ENCODE measurements at places on chromosomes 16 and 17.

DNA sequence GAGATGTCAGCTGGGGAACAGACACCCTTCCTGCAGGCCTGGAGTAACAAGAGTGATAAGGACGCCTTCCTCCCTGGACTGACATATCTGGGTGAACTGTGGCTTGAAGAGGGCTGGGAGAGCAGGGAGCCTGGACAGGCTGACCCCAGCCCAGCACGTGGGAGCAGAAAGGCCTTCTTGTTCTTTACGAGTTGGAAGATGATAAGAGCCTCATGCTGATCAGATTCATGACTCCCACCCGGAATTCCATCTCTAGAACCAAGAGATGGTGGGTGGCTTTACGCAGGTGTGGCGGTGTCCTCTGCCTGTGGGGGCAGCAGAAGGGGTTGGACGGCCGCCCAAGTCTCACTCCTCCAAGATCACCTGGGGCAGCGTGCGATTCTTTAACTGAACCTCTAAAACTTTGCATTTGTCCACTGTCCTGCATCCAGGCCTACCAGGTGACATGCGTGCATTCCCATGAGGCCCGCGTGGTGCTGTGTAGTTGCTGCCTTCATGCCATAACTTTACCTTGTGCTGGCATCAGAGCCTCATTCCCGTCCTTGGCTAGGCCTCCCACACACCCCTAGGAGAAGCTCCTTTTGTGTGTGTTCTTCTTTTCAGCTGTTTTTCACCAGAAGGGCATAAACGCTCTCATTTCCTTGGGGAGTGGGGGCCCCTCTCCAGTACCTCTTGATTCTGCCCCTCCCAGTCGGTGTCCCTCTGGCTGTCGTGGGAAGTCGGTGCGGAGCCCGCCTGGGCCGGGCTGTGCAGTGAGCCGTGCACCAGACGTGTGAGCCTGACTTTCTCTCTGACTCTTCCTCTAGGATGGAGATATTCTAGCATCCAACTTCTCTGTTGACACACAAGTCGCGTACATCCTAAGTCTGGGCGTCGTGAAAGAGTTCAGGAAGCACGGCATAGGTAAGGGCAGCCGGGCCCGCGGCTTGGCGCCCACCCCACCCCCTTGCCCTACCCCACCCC, 13.3 kb downstream of the C16orf90 start:
- DNase-seq, result no peak

DNA sequence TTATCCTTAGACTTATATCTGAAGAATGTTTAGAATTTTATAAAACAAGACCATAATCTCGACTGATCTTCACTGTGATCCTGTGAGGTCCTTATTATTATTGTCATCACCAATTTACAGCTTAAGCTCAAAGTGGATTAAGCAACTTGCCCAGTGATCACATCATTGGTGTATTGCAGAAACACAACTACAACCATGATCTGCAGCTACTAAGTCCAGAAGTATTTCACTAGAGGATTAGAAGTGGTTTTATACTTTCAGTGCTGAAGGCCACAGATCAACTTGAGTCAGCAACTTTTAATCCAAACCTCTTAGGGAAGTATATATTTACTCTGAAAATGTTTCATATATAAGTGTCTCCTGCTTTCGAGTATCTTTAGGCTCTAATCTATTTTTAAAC, 624.3 kb upstream of the SOX9 start:
- peak; percentile 96 for DNase-seq

DNA sequence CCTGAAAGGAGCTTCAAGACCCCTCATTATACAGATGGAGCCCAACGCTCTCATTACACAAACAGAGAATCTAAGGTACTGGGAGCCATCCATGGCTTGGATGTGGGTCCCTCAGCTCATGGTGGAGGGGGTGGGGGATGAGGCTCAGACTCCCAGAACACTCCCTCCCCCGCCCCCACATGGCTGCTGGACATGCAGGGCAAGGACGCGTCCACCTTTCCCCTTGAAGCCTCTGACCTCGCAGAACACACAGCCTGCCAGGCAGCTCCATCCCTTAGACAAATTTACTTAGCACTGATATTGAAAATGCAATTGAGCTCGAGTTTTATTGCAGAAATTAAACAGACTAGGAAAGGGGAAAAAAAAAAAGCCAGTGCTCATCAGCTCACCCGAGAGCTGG, 203.9 kb downstream of the ZNF423 start:
- DNase-seq, result no peak

DNA sequence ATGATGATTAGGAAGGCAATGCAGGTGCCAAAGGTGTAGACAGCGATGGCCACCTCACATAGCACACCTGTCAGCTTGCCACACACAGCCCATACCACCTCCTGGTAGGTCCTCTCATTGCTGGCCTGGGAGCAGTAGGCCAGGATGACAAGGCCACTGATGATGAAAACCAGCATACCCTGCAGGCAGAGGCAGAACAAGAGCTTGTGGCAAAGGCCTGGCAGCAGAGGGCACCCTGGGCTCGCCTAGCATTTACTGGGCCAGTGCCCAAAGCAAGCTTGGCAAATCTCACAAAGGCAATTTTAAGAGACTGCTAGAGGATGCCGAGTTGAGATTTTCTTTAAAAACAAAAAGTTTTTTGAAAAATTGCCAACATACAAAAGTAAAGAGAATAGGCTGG, 5.9 kb downstream of the SLC38A7 start:
- no peak for DNase-seq

GRCh38 chr17:3381957-3382356, 4.2 kb downstream of the OR3A2 start:
- no peak for DNase-seq

GRCh38 chr16:23785842-23786241, 31.0 kb downstream of the CHP2 start:
- DNase-seq, result no peak

GRCh38 chr17:9242983-9243382, 221.7 kb downstream of the NTN1 start:
- no peak for DNase-seq

DNA sequence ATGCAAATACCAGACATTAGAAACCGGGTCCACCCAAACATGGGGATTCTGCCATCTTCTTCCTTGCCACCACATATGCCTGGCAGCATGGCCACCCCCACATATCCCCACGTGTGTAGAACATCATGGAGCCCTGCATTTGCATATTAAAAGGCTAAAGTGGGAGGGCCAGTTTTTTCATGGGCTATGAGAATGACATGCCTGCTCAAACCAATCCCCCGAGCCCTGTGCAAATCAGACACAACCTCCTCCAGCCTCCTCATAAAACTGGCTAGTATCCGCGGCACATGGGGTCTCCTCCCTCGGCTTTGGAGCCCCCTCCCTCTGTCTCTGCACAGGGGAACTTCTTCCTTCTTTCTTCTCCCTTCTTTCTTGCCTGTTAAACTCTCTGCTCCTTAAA, 174.9 kb upstream of the WSCD1 start:
- no peak for DNase-seq

- no peak for DNase-seq
Measured at GRCh38 chr17:38325221-38325851, 18.4 kb downstream of the GPR179 start.

- no peak for DNase-seq
Measured at GRCh38 chr16:88886420-88886844, 20.0 kb upstream of the PABPN1L start.

DNA sequence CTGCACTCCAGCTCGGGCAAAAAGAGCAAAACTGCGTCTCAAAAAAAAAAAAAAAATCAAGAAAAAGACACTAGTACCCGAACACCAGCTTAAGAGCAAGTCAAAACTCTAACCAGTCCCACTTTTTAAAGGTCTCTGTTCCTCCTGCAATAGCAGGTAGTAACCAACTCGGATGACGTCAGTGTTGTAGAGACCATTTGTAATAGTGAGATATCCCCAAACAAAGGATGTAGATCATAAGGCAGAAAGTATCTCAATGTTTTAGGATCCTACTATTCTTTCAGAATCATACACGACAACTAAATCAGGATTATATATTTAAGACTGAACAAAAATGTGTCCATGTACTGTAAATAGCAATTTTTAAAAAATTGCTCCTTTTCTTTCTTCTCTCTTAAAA, 2.4 kb downstream of the JPT1 start:
- peak; percentile 10 for DNase-seq

DNA sequence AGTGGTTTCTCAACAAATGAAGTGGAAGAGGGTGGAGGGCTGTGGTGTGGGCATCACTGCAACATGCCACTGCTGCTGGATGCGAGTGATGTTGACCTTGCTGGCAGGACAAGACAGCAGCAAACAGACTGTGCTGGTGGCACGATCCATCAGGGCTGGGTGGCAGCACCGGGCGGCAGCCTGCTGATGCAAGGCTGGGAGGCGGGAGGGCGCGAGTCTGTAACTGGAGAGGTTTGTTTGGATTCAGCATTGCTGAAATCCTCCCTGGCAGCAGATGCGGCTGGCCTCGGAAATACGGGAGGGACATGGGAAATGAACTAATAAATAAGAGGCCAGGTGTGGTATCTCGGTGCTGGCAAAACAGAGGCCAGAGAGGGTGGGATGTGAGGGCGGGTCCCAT, 224.2 kb downstream of the ENGASE start:
- DNase-seq, result no peak

GRCh38 chr16:1832838-1833454, 5.9 kb downstream of the FAHD1 start:
- no peak for DNase-seq

DNA sequence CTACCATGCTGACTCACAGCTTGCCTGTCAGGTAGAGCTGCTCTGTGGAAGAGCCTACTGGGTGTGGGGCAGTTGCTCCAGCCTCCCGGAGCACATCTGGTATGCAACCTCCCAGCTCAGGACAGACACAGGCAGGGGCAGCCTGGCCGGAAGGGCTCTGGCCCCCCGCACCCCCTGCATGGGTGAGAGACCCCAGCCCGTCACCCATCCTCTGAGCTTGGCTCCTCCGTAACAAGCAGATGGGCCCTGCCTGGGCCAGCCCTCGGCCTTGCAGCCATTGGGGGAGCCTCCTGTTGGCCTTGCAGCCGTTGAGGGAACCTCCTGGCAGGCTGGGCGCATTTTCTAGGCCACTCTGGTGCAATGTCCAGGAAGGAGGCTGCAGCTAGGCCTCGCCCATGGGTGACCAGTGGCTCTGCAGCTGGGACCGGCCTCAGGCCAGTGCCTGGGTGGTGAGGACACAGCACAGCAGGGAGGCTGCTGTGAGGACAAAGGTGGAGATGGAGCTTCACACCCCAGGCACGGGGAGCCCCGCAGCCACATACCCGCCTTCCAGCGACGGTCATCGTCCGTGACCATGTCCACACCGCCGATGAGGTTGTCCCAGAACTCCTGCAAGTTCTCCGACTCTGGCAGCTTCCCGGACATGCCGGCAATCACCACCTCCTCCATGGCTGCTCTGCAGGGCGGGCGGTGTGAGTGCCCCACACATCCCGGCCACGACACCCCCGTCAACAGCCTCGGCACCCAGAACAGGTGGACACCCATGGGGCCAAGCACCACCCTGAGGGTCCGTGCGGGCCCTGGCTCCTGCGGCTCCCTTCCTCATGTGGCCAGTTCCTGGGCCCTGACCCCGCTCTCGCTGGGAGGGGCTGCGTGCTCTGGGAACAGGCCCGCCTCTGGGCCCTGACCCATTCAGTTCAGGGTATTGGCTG, 2.0 kb downstream of the FASN start:
- no peak for DNase-seq

- DNase-seq, result no peak
Measured at GRCh38 chr17:39217734-39218369, 7.9 kb downstream of the STAC2 start.

DNA sequence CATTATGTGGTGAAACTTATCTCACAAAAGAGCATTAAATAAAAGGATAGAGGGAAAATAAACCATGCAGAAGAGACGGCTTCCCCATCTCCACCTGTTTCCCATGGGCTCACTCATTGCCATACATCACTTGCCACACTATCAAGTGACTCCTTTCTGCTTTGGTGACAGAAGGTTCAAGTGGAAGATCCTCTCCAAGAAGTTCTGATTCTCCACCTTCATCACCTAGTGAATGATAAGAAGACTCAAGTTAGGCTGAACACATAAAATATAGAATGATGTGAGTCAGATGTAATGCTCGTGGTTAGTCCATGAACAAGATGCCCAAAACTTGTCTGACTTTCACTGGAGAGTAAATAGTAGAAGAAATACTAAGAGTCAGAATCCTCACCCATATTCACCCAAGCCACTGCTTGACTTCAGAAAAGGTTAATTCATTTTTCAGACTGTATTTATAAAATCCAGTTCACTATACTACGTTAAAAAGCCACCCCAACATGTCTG, 100.1 kb upstream of the TOB1 start:
- DNase-seq, result no peak

DNA sequence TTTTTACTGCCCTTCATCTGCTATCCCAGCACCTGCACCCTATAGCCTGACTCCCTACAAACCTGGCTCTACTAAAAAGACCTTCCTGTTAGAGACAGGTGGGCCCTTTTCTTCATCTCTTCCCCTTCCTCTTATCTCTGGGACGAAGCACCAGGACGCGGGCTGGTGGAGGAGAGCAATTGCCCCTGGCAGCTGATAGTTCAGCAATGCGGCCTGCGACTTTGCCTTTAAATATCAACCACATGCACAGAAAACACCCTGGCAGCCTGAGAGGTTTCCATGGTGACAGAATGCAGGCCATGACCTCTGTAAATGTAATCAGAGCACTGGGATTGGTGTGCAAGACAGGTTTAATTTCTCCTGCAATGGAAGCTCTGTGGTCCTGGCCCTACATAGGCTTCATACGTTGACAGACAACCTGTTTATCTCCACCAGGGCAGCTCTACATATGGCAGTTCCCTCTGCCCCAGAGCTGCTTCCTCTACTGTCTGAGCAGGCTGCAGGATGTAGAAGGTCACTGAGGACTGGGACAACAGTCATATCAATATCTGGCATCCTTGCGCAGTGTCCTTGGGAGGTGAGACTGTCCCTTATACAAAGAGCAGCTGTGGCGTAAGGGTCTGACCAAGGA, 10.0 kb upstream of the SKAP1 start:
- DNase-seq, result no peak

DNA sequence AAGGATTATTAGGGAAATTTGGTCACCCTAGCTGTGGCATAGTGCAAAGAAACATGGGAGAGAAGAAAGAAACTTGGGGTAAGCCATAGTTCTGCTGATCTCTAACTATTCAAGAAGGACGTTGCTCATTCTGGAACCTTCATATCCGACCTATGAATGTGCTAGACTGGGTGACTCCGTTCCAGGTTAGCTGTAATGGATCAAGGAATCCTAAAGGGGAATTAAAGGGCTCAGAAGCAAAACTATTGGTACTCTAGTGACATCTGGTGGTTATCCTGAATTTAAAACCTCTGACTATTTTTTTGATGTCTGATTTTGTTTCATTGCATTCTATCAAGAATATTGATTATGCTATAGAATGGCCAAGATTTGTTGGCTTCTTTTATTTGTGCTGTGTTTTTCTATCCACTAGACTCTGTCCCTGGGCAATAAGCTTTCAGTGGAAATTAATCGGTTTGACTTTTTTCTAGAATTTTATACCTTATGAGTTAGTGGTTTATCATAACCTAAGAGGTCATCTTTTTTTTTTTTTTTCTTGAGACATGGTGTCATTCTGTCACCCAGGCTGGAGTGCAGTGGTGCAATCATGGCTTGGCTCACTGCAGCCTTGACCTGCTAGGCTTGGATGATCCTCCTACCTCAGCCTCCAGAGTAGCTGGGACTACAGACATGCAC, 19.5 kb downstream of the PCTP start:
- DNase-seq, result peak; percentile 69

All from fibroblast of upper back skin (primary cell).